ENCODE measurements at places on chromosomes 3 and 15. TPM values are rescaled to one million over a fixed set of nuclear protein-coding genes. Genes with fewer than 3 reads are reported as not detected.

DNA sequence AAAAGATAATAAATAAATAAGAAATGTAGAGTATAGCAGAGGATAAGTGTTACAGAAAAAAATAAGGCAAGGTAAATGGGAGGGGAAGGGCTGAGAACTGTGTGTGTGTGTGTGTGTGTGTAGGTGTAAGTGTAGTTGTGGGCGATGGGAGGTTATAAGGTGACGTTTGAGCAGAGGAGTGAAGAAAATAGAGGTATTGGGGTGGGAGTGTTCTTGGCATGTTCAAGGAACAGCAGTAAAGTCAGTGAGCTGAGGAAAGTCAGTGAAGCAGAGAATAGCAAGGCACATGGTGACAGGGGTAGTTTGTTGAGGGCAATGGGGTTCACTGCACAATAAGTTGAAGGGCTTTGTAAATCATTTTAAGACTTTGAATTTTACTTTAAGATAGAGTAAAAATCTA, 30.9 kb upstream of the ZNF148 start:
- no peak overlapping the region for H3K27ac ChIP-seq
- no peak overlapping the region for H3K4me3 ChIP-seq
- H3K4me1 ChIP-seq, result no peaks in the 10 kb centered on the region

- no peak overlapping the region for H3K27ac ChIP-seq
- H3K4me1 ChIP-seq, result no peaks in the 10 kb centered on the region
- no peak for DNase-seq
- H3K4me3 ChIP-seq, result no peak overlapping the region
- no peaks in the 10 kb centered on the region for H3K36me3 ChIP-seq
Measured at GRCh38 chr3:193124861-193125260, 116.2 kb upstream of the PLAAT1 start.

DNA sequence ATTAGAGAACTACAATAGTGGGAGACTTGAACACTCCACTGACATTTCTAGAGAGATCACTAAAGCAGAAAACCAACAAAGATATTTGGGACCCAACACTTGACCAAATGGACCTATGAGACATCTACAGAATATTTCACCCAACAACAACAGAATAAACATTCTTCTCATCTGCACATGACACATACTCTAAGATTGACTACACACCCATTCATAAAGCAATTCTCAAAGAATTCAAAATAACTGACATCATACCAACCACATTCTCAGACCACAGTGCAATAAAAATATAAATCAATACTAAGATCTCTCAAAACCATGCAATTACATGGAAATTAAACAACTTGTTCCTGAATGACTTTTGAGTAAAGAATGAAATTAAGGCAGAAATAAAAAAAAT, 473.7 kb downstream of the LPP start:
- no peaks in the 10 kb centered on the region for H3K36me3 ChIP-seq
- H3K4me1 ChIP-seq, result peaks cover 12% of the 10 kb centered on the region
- no peak for DNase-seq
- H3K4me3 ChIP-seq, result no peak overlapping the region
- no peaks in the 10 kb centered on the region for H3K27me3 ChIP-seq

Gene CYP11A1
- 0.15 TPM for total RNA-seq

GRCh38 chr3:167091226-167091625, 288.9 kb downstream of the ZBBX start:
- H3K4me3 ChIP-seq, result no peak overlapping the region
- H3K27ac ChIP-seq, result no peak overlapping the region
- no peaks in the 10 kb centered on the region for H3K4me1 ChIP-seq
- no peak for DNase-seq

Gene TM6SF1
- 49.1 TPM for total RNA-seq

Gene SLCO2A1
- total RNA-seq, result 1.2 TPM

- DNase-seq, result no peak
- H3K36me3 ChIP-seq, result no peaks in the 10 kb centered on the region
- no peak overlapping the region for H3K4me3 ChIP-seq
- no peak overlapping the region for H3K27ac ChIP-seq
Measured at GRCh38 chr3:163684651-163685050, 1393.6 kb downstream of the SI start.

- H3K4me3 ChIP-seq, result no peak overlapping the region
- no peaks in the 10 kb centered on the region for H3K36me3 ChIP-seq
- H3K27ac ChIP-seq, result no peak overlapping the region
- peaks cover 3% of the 10 kb centered on the region for H3K4me1 ChIP-seq
Measured at GRCh38 chr3:61358364-61358763, 107.1 kb upstream of the FHIT start.

DNA sequence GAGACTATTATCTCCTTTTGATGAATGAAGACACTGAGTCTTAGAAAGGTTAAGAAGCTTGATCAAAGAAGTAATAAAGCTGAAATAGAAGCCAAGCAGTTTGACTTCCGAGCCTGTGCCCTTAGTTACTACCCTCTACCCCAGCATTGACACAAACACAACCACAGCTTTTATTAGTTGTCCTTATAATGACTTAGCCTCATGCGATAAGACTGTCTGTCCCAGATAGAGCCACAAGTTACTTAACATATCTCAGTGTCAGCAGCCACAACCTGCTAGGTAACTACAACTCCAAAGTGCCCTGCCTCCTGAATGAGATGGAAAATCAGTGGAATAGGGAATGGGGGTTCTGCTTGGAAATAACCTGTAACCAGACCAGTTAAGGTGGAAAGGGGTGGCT, 781.6 kb upstream of the CFAP20DC start:
- no peaks in the 10 kb centered on the region for H3K36me3 ChIP-seq
- H3K4me1 ChIP-seq, result no peaks in the 10 kb centered on the region
- DNase-seq, result no peak
- H3K27me3 ChIP-seq, result no peaks in the 10 kb centered on the region

DNA sequence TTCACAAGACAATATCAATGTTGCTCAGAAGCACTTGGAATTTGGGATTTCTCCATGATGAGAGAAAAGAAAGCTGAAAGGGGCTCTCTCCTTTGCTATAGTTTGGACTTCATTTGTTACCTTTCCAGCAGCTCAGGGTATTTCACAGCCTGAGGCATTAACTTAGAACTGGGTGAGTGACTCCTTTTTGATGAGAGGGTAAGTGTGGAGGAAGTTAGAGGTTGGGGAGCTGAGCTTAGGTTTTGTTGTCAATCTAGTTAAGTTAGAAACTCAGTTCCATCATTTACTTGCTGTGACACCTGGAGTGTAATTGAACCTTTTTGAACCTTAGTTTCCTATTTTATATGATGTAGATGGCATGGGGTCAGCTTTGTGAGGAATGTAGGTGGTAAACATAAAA, 359.1 kb downstream of the PDCD6IP start:
- no peaks in the 10 kb centered on the region for H3K27me3 ChIP-seq
- DNase-seq, result no peak
- no peak overlapping the region for H3K27ac ChIP-seq
- no peaks in the 10 kb centered on the region for H3K36me3 ChIP-seq
- H3K4me3 ChIP-seq, result no peak overlapping the region

DNA sequence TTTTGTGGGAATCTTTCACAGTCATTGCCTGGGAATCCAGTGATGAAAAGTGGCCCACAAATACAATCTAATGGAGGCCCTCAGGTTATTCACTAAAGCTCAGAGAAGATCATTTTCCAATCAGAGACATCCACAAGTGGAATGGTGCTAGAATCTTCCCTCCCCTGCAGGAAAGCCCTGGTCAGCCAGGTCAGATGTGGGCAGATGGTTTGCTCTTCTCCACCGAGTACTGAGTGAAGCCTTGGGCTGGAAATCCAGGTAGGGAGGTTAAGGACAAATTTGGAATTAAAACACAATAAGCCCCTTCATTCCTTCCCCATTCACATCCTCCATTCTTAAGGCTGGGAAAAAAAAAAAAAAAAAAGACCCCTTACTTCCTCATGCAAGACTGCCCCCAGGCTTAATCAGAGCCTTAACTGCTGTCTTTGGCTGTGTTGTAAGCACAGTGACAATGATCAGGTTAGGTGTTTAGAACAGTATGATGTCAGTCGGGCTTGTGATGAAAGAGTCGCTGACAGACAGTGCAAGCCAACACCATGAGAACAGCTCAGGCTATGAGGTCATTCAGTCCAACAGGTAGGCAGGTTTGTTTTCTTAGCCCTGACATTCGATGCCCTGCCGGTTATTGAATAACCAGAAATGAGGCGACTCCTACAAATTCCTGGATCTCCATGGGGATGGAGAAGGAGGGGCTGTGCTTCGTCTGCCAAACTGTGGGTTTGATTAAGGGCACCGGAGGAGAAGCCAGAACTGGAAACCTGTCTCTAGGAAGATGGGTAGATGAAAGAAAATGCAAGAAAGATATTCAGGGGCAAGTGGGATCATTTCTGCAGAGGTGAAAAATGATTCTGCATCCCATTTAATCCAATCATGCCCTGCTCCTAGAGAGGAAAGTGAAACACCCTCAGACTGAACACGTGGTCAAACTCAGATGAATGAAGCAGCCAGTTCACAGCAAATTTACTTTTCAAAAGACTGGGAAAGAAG, 23.5 kb upstream of the HES1 start:
- no peaks in the 10 kb centered on the region for H3K36me3 ChIP-seq
- no peak overlapping the region for H3K4me3 ChIP-seq
- H3K27ac ChIP-seq, result no peak overlapping the region
- no peaks in the 10 kb centered on the region for H3K27me3 ChIP-seq

DNA sequence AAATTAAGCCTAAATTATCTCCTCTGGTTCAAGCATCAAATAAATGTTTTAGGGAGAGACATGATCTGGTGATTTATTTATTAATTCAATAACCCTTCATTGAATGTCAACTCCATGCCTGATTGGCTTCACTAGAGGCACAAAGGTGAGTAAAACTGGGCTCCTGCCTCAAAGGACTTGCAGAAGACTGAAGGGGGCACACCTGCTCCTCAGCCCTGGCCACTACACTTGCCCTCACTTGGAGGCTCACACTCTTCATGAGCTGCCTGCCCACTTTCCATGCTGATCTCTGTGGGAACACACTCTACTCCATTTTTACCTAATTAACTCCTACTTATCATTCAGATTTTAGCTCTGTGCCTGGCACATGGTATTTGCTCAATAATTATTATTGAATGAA, 84.4 kb upstream of the KCNMB2 start:
- H3K27ac ChIP-seq, result no peak overlapping the region
- no peak overlapping the region for H3K4me3 ChIP-seq
- peaks cover 9% of the 10 kb centered on the region for H3K4me1 ChIP-seq
- no peak for DNase-seq
- no peaks in the 10 kb centered on the region for H3K36me3 ChIP-seq
- no peaks in the 10 kb centered on the region for H3K27me3 ChIP-seq

GRCh38 chr15:74873756-74874424, 725 bp upstream of the SCAMP2 start:
- H3K4me1 ChIP-seq, result peaks cover 34% of the 10 kb centered on the region
- no peaks in the 10 kb centered on the region for H3K36me3 ChIP-seq

GRCh38 chr15:80999623-81000036, 1.1 kb upstream of the TLNRD1 start:
- peak overlapping the region; percentile 70 for H3K27ac ChIP-seq
- no peaks in the 10 kb centered on the region for H3K4me1 ChIP-seq
- no peak for DNase-seq
- H3K4me3 ChIP-seq, result peak overlapping the region; percentile 93

- DNase-seq, result no peak
- H3K36me3 ChIP-seq, result no peaks in the 10 kb centered on the region
- H3K4me3 ChIP-seq, result no peak overlapping the region
- H3K27me3 ChIP-seq, result no peaks in the 10 kb centered on the region
- no peaks in the 10 kb centered on the region for H3K4me1 ChIP-seq
Measured at GRCh38 chr3:3577823-3578222, 221.4 kb upstream of the LRRN1 start.

- no peaks in the 10 kb centered on the region for H3K27me3 ChIP-seq
- H3K4me1 ChIP-seq, result peaks cover 7% of the 10 kb centered on the region
- H3K4me3 ChIP-seq, result no peak overlapping the region
Measured at GRCh38 chr3:99753268-99753975, 64.2 kb upstream of the CMSS1 start.

DNA sequence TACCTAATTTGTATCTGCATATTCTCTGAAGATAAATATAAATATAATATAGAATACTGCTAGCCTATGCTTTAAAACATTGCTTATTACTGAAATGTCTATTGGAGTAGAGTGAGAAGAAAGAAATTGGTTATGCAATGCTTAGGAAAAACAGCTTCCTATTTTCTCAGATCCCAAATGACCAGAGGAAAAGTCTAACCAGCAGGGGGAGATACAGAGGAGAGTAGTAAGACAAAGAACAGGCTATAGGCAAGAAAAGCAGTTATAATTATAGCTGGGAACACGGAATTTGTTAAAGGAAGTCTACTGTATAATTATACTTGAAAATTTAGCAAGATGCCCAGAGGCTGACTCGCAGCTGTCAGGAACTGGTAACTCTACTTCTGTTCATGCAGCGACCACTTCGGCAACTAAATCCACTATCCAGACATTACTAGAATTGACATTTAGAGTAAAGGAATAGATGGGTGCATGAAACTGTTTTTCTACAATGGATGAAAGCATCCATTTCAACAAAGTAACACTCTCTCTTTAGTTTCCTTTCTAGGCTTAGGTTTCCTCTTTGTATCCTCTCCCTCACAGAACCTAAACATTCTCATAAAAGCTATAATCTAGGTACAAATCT, 97.2 kb downstream of the TBC1D5 start:
- no peak for DNase-seq
- no peaks in the 10 kb centered on the region for H3K27me3 ChIP-seq
- no peaks in the 10 kb centered on the region for H3K36me3 ChIP-seq
- H3K27ac ChIP-seq, result no peak overlapping the region

Gene CCR8
- not detected for total RNA-seq

- H3K36me3 ChIP-seq, result no peaks in the 10 kb centered on the region
- H3K4me3 ChIP-seq, result no peak overlapping the region
- DNase-seq, result no peak
Measured at GRCh38 chr3:61901496-61901895, 340.1 kb downstream of the PTPRG start.

GRCh38 chr15:69997813-69998212, 99.9 kb downstream of the TLE3 start:
- H3K4me3 ChIP-seq, result no peak overlapping the region
- no peaks in the 10 kb centered on the region for H3K4me1 ChIP-seq
- no peak overlapping the region for H3K27ac ChIP-seq
- no peaks in the 10 kb centered on the region for H3K27me3 ChIP-seq
- H3K36me3 ChIP-seq, result no peaks in the 10 kb centered on the region

DNA sequence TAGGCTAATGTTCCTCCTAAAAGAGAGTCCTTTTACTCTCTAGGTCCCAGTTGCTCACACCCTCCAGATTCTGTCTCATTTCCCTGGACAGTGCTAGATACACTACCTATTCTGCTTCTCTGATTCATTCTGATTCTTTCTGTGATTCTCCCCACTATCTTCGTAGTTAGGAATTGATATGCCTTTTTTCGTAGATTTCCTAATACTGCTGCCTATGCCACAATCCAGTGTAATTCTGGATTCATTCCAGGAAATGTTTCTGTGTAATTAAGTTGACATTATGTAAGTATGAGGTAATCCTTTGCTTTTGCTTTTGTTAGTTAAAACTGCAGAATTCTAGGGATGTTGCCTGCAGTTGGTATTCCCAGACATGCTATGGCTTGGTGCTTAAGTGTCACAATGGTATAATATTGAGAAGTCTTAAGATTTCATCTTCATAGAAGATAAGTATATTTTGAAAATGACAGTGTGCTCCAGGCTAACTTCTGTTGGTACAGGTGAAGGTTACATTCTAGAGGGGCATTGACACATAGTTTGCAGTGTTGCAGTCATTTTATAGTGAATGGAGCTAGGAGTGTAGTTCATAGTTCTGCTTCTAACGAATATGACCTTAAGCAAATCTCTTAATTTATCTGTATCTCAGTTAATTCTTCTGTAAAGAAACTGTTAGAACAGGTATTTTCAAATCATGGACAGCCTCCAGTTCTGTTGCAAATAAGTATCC, 54.3 kb downstream of the RIOX2 start:
- H3K27ac ChIP-seq, result no peak overlapping the region
- DNase-seq, result no peak
- no peak overlapping the region for H3K4me3 ChIP-seq
- H3K4me1 ChIP-seq, result peaks cover 29% of the 10 kb centered on the region
- H3K27me3 ChIP-seq, result no peaks in the 10 kb centered on the region

Gene RAD18
- 2.3 TPM for total RNA-seq

Gene CHRFAM7A
- 0.13 TPM for total RNA-seq
